CD4-positive, alpha-beta T cell treated with Interleukin-2 at 100 ng/mL for 4 hours (primary cell): ENCODE measurements at places on chromosomes 5 and 9.

DNA sequence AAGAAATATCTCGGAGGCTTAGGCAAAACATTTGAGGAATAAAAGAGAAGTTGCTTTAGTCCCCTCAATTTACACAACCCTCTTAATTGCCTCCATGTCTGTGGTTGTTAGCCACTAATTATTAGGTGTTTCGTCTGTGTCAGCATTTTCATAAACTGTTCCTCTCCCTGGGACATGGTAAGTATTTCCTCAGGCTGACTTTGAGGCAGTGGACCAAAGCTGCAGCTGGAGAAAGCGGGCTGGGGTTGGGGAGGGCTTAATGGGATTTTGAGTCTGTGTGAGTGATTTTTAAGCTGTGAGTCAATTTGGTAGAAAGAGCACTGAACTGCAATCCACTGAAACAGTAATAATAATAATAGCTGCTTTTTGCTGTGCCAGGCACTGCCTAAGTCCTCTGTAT is 13.0 kb upstream of the TTC1 start:
- no peak for DNase-seq

DNA sequence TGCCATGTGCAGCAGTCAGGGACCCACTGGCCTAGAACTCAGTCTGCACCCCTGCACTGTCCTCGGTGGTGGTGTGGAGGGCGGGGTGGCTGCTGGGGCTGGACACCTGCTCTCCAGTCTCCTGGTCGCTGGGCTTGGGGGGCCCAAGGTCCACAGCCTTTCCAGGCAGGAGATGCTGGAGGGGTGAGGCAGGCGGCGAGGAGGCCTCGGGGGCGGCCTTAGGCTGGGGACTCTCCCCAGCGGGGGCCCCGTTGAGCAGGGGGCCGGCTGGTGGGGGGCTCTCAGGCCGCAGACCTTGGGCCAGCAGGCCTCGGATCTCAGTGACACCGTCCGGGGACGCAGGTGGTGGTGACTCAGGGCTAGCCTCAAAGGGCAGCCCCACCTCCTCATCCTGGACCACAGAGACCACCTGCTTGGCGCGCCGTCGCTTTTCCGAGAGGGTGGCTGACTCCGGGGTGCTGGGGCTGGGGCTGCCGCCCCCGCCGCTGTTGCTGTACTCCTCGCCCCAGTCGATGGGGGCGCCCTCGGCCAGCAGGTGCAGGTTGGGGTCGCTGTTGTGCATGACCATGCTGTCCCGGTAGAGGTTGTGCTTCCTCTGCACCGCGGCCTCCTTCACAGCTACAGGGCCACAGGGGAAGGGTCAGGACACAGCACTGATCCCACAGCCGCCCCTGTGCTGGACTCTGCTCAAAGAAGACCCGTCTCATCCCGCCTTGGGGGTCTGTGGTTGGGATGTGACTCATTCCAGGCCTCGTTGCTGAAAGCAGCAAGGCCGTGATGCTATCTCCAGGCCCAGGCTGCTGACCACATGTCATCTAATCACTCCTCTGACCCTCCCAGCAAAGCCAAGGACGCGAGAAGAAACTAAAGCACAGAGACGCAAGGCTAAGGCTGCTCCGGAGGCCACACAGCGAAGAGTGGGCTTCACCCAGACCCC is 55.8 kb downstream of the LRSAM1 start:
- no peak for DNase-seq

DNA sequence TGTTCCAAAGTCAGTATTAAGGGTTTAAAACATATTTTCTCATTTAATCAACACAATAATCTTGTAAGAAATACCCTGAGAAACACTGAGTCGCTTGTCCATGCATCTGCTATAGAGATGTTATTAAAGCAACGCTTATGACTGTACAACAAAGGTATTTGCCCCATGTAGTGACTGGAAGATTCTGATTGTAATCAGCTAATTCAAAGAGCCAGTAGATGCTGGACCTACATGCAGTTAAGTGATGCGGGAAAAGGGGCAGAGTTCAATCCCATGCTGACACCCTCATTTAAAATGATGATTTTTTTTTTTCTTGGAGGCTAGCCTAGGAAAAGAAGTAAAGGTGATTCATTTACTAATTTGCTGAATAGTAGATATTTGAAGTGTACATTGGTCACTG is 149.3 kb upstream of the MTAP start:
- DNase-seq = no peak

DNA sequence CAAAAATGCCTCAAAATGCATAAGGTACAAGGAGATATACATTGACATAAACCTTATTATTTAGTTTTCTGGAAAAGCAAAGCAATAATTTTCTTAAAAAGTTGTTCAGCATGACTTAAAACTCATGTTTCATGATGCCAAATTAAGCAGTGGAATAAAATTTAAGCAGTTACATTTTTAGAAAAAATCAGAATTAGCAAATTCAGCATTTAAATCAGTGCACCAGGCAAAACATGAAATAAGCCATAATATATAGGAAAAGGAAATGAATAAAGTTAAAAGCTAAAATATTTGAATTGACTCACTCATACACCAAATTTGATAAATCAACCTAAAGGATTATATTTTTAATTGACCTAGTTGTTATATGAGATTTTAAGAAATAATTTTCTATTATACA is 795.1 kb upstream of the CDH6 start:
- no peak for DNase-seq

- DNase-seq = no peak
Measured at GRCh38 chr5:127088251-127088650, 14.9 kb upstream of the C5orf63 start.

- no peak for DNase-seq
Measured at GRCh38 chr9:133798160-133798559, 60.0 kb upstream of the SARDH start.

DNA sequence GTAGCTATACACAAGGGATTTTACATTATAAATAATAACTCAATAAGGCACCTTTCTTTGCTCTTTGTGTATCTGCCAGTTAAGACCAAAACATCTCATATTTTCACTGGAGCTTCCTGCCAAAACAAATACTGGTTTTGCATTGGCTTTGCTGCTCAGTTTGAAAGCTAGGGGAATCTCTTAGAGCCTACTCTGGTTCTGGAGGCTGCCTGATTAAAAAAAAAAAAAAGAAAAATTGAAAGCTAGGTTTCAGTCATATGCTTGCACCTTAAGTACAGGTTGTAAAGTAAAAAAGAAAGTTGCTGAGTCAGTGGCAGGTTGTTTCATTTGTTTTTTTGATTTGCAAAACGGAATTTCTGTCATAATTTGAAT is 2.3 kb downstream of the DENND4C start:
- no peak for DNase-seq

DNA sequence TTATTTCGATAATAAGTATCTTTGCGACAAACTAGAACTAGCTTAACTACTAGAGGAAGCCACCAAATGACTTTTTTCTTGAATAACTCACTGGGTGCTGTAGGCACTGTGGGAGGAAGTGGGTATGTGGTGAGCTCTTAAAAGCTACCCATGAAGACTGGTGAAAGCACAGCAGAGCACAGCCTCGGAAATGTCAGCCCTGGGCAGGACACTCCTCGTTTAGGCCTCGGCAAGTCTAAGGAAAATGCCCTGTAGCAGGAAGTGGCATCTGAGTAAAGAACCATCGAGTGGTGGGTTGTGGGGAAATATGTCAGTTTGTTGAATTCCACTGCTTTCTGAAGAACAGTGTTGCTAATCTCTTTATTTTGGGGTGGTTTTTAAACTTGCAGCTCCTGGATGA is 44.0 kb upstream of the NCS1 start:
- DNase-seq = peak; percentile 86

- DNase-seq = no peak
Measured at GRCh38 chr9:114688379-114688778, 6.4 kb upstream of the TEX48 start.

DNA sequence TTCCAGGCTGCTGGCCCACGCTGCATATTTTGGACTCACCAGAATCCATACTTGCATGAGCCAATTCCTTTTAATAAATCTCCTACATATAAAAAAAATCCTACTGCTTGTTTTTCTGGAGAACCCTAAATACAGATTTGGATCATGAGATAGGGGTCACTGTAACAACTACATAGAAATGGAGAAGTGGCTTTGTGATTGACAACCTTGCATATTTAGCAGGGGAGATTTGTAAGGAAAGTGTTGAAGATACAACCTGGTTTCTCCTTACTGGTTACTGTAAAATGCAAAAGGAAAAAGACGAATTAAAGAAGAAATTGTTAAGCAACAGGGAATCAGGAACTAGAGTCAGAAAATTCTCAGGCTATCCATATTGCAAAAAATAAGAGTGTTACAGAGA is 74.8 kb downstream of the HABP4 start:
- DNase-seq = no peak

- no peak for DNase-seq
Measured at GRCh38 chr5:22852807-22853660, at the start of gene CDH12. Gene CDH12, minus strand, starts transcription at chr5:22853344.

DNA sequence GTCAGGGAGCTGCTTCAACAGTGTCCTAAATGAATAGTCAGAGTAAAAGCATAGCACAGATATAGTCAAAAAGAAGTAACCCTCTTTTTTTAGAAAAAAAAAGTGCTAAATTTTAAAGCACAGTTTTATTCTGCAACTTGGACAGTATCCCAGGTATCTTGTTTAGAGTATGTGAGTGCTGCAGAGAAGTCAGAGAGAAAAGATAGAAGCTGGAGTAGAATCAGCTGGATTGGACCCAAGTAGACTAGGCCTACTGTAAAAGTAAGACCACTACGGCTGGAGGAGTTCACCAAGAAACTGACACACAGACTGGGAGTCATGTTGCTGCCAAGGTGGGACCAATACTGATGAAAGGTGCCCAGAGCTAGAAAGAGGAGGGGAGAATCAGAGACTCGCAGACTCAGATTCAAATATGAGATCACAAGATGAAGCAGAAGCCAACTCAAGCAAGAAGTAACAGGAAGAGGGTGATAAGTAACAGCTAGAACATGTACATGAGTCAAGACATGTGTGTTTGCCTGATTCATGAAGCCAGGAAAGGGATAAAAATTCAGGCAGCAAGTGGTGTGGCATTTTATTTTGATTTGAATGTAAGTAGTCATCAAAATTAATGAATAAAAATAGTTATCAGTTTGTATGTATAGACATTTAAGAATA is 25.6 kb upstream of the TUSC1 start:
- no peak for DNase-seq

DNA sequence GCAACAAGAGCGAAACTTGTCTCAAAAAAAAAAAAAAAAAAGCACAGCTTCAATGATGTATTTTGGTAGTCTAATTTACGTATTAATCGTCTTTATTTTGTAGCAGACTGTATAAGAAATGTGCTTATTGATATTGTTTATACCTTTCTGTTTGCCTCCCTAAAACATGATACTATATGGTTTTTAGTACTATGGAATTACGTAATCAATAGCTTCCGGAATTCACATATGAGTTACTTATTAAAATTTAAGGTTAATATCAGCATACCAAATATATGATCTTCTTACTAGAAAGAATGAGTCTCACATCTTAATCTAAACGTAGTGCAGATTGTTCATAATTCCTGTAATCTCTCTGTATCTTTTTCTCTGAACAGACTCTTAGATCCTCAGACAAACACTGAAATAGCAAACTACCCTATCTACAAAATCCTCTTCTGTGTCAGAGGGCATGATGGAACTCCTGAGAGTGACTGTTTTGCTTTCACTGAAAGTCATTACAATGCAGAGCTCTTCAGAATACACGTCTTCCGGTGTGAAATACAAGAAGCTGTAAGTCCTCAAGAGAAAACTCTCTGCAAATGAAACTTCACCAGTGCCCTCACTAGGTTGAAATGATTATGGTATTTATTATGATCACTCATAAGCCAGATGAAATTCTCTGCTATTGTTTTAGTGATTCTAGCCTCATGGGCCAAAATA is 44.4 kb upstream of the GPR21 start:
- peak; percentile 19 for DNase-seq
